Fibroblast of skin of left quadriceps (primary cell): ENCODE measurements at places on chromosomes 13 and 19.

DNA sequence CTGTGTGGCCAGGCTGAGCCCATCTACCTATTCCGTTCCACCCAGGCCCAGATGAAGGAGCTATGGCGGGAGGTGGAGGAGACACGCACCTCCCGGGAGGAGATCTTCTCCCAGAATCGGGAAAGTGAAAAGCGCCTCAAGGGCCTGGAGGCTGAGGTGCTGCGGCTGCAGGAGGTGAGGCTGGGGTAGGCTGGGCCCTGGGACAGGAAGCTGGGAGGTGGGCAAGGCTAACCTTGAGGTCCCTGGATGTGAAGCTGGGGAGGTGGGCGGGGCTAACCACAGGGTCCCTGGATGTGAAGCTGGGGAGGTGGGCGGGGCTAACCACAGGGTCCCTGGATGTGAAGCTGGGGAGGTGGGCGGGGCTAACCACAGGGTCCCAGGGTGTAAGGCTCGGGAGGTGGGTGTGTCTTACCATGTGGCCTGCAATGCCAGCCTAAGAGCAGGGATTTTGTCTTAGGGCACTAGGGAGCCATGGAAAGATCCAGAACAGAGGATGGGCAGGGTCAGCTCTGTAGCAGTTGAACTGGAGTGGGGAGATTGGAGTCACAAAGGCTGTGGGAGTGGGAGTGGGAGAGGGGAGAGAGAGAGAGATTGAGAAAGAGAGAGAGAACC lies 36.9 kb downstream of the KCNC3 start:
- no peak for DNase-seq

DNA sequence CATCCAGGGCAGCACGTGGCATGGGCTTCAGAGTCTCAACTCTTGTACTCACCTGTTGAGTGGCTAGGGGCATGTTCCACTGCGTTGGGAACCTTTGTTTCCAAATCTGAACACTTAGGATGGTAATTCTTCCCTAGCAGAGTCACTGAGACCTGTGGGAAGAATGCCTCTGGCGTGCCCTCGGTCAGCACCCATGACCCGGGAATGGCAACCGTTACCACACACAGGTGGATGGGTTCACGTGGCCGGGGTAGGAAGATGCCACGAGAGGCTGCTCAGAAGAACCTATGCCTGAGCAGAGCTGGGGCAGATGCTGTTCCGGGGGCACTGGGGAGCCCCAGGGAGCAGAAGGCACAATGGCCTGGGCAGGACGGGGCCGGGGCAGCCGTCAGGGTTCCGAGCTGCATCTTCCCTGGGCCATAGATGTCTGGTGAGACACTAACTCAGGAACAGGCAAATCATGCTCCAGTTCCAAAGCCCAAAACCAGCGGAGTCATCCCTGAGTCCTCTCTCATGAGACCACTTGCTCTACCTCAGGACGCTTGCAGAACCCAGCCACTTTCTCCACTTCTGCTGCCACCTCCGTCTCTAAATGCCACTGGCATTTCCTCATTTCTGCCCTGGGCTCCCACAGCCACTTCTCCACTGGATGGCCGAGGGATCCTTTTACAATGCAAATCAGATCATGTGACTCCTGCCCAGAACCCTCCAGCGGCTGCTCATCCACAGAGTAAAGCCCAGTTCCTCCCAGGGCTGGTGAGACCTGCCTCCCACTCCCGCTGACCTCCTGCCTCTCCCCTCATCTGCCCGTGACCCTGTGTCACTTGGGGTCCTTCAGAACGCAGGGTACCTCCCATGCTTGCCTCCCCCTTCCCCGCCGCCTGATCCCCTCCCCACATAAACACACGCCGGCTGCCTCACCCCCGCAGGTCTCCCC lies 36.7 kb downstream of the FAM124A start:
- DNase-seq = no peak

DNA sequence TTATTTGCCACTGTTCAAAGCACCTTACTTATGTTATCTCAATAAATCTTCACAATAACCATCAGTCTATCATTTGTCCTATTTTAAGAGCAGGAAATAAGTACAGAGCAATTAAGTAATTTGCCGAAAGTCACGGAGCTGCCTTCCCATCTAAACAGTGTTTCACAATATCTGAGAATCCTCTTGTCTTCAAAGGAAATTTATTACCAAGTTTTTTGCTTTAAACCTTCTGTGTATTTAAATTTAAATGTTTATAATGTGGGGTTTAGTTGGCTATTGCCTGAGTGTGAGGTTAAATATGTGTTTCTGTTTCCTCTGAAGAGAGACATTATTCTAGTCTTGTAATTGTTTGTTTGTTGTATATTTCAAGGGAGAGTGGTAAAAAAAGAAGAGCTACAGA lies 633.1 kb downstream of the EFNB2 start:
- no peak for DNase-seq

DNA sequence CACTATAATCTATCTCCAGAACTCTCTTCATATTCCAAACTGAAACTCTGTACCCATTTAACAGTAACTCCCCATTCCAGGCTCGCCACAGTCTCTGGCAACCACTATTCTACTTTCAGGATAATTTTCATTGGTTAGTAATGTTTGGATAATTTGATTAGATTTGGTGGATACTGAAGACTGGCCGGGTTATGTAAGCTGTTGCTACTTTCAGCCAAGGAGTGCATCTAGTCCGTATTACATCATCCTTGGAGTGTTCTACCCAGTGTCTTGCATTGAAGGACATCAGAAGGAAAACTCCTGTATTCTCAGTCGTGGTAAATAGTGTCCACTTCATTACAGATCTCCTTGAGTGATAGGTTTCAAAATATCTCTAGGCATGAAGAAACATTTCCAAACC lies 60.5 kb downstream of the PCCA start:
- no peak for DNase-seq

- DNase-seq = no peak
These were observed 1.1 kb upstream of the ATP11A start for GRCh38 chr13:112688560-112689302.

DNA sequence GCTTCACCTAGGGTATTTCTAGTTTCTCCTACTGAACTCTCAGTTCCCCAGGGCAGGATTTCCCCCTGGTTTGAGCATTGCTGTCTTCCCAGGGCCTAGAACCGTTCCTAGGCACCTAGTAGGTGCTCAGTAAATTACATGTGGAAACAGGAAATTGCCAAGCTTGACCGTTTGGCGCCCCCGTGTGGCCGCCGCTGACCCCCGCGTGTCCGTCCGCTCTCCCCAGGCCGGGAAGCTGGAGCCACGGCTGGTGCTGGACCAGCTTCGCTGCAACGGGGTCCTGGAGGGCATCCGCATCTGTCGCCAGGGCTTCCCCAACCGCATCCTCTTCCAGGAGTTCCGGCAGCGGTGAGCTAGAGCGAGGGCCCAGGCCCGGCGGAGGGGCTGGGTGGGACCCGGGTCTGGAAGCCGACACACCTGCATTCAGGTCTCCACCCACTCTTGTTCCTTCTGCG lies 55.5 kb downstream of the MYH14 start:
- DNase-seq = no peak

DNA sequence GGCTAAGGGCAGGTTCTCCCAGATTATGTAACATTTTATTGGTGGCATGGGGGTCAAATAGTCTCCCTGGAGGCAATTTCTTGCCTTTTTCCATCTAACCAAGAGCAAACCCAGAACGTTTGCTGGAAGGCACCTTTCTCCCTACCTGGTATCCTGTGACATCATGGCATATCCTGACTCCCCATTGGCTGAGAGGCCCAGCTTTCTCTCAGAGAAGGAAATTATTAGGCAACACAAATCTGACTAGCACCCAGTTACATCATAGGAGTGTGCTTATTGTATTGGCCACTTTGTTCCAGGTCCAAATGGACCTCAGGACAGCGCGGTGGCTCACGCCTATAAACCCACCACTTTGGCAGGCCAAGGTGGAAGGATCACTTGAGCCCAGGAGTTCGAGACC lies 13.0 kb downstream of the NTN5 start:
- no peak for DNase-seq

DNA sequence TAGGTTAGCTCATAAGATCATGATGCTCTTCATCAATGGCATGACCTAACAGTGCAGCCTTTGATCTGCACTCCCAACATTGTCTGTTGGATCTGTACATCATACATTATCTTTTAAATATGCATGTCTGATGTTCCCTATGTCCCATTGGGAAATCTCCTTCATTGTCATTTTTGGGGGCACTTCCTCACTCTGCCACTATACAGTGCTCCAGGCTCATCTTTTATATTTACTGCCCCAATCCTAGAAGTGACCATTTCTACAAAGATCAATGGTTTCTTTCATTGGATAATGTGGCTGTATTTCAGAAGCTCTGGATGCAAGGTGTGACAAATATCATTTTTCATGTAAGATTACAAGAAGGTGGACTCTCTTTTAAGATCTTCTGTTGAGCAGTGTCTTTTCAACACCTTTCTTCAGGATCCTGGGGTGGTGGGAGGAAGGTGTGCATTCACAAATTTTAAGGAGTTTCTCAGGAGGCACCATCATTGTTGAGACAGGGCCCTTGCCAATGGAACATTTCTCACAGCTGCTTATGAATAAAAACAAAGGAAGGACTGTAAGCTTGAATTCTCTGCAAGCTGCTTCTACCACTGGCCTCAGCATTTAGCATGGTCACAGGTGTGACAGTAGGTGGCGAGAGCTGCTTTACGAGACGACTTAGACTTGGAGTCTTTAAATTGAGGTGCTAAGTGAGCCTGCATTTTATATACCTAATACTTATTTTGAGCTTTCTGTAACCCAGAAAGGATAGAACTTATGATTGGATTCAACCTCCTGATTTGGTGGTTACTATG lies 403.0 kb downstream of the LMO7 start:
- no peak for DNase-seq

DNA sequence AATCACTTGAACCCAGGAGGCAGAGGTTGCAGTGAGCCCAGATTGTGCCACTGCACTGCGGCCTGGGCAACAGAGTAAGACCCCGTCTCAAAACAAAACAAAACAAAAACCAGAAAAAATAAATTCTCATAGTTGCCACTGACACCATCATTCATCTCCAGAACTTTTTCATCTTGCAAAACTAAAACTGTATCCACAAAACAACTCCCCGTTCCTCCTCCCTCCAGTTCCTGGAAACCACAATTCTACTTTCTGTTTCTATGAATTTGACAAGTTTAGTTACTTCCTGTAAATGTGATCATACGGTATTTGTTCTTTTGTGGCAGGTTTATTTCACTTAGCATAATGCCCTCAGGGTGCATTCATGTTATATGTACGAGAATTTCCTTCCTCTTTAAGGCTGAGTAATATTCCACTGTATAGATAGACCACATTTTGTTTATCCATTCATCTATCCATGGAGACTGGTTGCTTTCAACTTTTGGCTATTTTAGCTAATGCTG lies 13.2 kb upstream of the ADGRE5 start:
- DNase-seq = no peak

- DNase-seq = no peak
These were observed 32.2 kb downstream of the UFM1 start for GRCh38 chr13:38381890-38382289.

DNA sequence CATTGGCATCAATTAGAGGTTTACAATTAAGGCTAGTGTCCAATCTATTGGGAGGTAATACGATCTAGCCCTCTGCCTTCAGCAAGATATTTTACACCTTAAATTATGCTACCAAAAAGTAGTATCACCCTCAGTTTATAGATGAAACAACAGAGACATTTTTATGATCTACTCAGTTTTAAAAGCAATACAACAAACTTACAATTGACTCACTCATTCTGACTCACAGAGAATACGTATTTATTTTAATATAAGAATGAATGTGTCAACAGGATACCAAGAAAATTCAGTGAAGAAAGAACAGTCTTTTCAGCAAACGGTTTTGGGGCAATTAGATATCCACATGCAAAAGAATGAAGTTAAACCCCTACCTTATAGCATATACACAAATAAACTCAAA lies 32.5 kb upstream of the STARD13 start:
- DNase-seq = no peak

DNA sequence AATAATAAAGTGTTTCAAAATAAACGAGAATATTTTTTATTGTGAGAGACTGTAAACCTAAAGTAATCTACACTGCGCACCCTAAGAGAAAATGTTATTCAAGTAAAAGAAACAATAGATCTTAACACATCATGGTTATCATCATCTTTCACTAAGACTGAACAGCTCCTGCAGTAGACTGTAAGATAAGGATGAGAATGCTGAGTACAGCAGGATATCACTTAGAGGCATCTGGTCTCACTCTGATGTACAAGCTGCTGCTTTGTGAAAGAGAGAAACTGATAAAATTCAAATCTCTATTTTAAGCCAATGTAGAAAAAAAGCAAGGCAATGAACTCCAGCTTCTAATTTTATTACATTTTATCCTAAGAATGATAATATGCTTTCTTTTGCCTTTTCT lies 261.7 kb upstream of the HTR2A start:
- no peak for DNase-seq

- DNase-seq = no peak
These were observed 182.5 kb downstream of the NDFIP2 start for GRCh38 chr13:79663435-79663834.

DNA sequence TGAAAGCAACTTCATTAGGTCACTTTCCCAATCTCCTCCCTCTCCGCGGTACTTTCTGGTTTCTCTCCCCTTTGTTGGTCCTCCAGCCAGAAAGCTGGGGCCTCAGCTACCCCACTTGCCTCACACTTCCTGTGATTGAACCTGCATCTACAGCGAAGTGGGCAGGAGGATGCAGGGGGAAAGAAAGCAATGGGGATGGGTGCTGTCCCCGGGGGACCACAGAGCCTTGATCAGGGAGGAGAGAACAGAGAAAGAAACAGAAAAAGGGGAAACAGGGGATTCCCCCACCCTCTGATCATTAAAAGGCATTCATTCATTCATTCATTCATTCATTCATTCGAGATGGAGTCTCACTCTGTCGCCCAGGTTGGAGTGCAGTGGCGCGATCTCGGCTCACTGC lies 74.2 kb downstream of the TRPM4 start:
- no peak for DNase-seq

- no peak for DNase-seq
These were observed 13.0 kb downstream of the ZIC2 start for GRCh38 chr13:99994638-99995020.

GRCh38 chr13:59119475-59119874 lies 1044.3 kb downstream of the DIAPH3 start:
- no peak for DNase-seq

DNA sequence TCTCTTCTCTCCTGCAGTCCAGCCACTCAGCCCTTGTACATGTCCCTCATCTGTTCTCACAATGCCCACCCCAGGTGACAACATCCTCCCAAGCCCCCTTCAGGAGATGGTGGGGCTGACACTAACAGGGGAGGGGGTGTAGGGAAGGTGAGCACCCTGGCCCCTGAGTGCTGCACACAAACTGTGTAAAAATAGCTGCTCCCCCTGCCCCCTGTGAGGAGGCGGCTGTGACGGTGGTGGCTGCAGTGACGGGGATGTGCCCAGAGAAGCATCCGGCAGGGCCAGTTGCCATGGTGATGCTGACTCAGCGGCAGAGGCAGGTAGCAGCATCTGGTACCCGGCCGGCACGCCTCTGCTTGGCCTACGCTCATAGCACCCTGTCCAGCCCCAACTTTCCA lies 13.0 kb upstream of the JUND start:
- DNase-seq = no peak

GRCh38 chr13:40874138-40874779 lies 84.8 kb downstream of the SLC25A15 start:
- no peak for DNase-seq
